Osteoblast (primary cell): ENCODE measurements at places on chromosomes 6 and 20. TPM values are rescaled to one million over a fixed set of nuclear protein-coding genes. Genes with fewer than 3 reads are reported as not detected.
A peak's percentile ranks its signal among the peaks of the same experiment; 100 is the strongest.

DNA sequence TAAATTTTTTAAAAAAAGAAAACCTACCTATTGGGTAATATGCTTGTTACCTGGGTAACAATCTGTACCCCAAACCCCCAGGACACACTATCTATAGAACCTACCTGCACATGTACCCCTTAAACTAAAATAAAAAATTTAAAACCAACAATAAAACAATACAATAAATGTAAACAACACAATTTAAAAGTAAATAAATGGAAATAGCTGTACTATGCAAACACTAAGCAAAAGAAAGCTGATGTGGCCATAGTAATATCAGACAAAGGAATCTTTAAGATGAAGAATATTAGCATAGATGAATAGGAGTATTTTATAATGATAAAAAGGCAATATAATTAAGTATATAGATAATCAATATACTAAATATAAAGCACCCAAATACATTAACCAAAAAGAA is 50.3 kb downstream of the ROS1 start:
- H3K27me3 ChIP-seq, result no peaks in the 10 kb centered on the region
- H3K36me3 ChIP-seq, result no peaks in the 10 kb centered on the region
- no peak overlapping the region for H3K27ac ChIP-seq
- DNase-seq, result no peak
- no peaks in the 10 kb centered on the region for H3K4me1 ChIP-seq

- H3K4me3 ChIP-seq, result no peak overlapping the region
- no peak overlapping the region for H3K27ac ChIP-seq
- H3K4me1 ChIP-seq, result no peaks in the 10 kb centered on the region
- DNase-seq, result no peak
- H3K36me3 ChIP-seq, result no peaks in the 10 kb centered on the region
These were observed 109.0 kb downstream of the HMGCLL1 start for GRCh38 chr6:55469951-55470366.

MCCD1 gene
- total RNA-seq, result not detected in 2 replicates

DNA sequence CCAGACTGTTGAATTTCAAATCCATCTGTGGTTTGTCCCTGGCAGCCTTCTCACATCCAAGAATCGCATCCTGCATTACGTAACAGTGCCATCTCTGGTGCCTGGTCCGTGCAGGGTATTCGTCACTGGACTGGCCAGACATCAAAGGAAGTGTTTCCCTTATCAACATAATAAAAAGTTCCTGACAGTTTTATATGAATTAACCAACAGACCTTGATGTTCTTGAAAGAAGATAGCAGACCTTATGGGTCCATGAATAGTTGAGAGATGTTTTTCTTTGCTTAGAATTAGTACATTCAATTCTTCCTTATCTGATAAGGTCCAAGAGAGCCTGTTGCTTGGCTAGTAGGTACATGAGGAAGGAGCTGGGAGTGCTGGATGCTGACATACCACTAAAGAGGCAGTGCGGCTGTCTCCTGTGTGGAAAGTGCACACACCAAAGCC is 77.6 kb downstream of the PHACTR2 start:
- peak overlapping the region; percentile 34 for H3K27ac ChIP-seq
- no peaks in the 10 kb centered on the region for H3K27me3 ChIP-seq
- peaks cover 13% of the 10 kb centered on the region for H3K4me1 ChIP-seq
- H3K36me3 ChIP-seq, result peaks cover 8% of the 10 kb centered on the region

INSM1 gene
- total RNA-seq, result not detected in 2 replicates

GTSF1L gene
- not detected in 2 replicates for total RNA-seq

- DNase-seq, result peak; percentile 23
- H3K36me3 ChIP-seq, result no peaks in the 10 kb centered on the region
- no peak overlapping the region for H3K27ac ChIP-seq
- H3K27me3 ChIP-seq, result peaks cover 3% of the 10 kb centered on the region
- no peak overlapping the region for H3K4me3 ChIP-seq
- H3K4me1 ChIP-seq, result peaks cover 1% of the 10 kb centered on the region
These were observed 7.9 kb downstream of the ZC3H12D start for GRCh38 chr6:149476789-149477455.
